ENCODE measurements at places on chromosomes 12 and 14.

DNA sequence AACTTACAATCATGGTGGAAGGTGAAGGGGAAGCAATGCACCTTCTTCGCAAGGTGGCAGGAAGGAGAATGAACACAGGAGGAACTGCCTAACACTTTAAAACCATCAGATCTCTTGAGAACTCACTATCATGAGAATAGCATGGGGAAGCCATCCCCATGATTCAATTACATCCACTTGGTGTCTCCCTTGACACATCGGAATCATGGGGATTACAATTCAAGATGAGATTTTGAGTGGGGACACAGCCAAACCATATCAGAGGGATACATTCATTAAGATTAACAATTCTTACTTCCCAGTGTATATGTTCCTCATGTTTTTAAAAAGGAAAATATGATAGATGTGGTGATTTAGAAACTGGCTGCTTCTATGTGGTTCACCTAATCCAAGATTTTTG, 117.9 kb downstream of the PDE3A start:
- DNase-seq, result no peak

- no peak for DNase-seq
These were observed 61.7 kb upstream of the PTHLH start for GRCh38 chr12:28034271-28034670.

DNA sequence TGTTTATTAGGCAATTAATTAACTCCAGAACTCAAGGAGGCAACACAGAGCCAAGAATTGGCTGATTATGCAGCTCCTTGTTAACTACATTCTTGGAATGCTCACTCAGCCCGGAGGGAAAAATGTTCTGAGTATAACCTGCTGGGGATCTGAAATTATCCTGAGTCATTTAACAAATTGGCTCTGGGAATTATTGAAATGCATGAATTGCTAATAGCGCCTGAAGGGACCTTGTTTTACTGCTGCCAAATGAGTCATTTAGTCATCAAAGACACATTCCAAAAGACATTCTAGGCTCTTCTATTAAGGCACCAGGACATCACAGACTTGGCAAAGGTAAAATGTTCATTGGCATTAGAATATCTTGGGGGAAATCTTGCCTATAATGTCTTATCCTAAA, 13.0 kb downstream of the TMEM52B start:
- DNase-seq, result no peak

DNA sequence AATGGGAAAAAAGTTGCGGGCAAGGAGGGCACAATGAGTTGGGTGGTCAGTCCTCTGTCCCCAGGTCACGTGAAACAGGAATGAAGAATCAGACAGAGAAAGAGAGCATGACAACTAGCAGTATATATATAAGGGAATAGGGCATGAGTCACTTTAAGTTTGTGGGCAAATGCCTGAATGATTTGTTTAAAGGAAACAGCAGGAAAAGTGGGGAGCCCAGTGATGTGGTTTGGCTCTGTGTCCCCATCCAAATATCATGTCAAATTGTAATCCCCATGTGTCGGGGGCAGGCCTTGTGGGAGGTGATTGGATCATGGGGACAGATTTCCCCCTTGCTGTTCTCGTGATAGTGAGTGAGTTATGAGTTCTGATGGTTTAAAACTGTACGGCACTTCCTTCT, 195.3 kb upstream of the IGF1 start:
- DNase-seq, result peak; percentile 7

- no peak for DNase-seq
These were observed 747 bp downstream of the IRF2BPL start for GRCh38 chr14:77027538-77028383.

DNA sequence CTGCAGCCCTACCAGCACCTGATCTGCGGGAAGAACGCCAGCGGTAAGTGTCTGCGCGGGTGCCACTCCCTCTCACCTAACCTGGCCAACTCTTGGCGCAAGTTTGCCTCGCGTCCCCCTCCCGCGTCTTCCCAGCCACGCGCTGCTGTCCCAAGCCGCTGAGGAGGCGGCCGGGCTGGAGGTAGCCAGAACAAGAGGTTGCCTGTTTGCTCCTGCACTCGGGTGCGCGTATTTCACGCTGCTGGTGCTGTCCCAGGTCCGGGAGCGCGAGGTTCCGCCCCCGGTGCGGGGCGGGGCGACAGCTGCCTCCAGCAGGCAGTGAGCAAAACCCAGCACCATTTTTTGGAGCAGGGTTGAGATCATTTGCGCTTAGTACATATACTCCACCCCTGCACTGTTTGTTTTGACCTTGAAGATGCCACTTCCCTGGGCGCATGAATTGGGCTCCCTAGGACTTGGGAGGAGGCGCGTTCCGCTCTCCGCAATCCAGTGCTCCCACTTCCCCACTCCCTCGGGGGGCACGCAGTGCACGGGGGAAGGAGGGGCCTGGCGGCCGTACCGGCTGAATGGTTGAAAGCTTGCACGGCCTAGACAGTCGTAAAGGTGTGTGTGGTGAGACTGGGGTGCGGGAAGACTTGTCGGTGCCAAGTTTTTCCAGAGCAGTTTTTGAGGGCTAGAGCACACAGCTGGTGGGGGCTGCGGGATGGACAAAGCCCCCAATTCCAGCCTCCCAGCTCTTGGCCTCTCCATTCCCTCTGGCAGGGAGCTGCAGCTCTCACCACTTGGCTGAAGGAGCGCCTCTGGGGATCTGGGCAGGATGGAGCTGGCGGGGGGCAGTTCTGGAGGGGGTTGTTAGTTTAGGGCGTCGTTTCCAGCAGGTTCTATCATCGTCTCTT, 226.9 kb upstream of the CRY1 start:
- peak; percentile 83 for DNase-seq

- DNase-seq, result no peak
These were observed 49.9 kb upstream of the DYRK2 start for GRCh38 chr12:67598598-67598997.

DNA sequence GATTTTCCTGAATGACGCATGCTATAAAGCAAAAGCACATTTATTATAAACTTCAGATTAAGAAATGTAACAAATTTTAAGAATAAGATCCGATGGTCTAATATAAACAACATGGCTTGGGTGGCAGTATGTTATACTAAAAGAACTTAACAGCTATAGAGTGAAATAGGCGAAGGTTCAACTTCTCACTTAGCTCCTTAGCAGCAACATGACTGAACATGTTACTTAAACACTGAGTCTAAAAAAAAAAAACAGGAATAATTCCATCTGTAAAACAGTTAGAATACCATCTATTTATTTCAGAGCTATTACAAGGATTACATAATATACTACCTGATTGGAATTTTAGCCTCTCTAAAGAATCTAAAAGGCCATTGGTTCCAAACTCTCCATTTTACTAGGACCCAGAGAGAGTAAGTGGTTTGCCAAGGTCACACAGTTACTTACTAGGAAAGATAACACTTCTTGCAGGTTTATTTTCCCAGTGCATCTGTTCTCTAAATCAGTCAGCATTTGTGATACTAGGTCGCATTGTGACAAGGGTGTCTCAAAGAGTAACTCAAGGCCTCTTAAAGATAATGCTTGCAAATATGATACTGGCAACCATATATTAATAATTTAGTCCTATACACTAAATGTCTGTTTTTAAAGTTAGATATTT, 14.8 kb downstream of the OSBPL8 start:
- no peak for DNase-seq

- DNase-seq, result no peak
These were observed 78.1 kb upstream of the GPR68 start for GRCh38 chr14:91322623-91323022.

DNA sequence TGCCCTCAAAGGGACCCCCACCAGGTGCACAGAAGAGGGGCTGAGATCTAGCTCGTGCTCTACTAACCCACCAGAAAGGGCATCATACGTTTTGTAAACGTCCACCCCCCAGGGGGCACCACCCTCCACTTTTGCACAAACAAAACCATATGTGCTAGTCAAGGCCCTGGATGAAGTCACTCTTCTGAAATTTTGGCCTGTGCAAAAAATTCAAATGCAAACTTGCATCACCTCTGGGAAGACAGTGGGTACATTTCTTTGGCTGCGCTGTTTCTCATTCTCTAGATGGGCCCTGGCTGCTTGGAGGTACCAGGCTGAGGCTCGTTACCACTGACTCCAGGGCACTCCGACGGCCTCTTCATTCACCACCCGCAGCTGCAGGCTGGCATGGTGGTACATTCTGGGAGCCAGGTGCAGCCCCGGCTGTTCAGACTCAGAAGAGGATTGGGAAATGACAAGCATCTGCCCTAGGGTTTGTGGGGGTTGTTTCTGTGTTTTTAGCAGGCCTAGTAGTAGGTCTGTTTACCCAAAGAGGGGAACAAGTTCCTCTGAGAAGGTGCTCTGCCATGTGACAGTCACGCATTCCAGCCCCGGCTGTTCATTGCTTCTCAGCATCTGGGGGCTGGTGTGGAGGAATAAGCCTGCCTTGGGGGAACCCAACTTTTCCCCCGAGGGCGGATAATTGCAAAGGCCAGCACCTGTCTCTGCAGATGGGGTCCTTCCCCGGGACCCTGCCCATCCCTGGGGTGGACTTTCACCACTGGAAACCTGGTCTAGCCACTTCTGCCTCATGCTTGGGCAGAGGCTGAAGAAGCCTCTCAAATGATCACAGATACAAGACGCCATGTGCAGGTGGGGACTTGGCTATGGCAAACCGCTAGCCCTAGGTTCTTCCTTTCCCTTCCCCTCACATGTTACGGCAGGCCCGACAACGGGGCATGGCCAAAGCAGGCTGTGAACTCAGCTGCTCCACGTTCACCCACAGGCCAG, 147.6 kb downstream of the DPF3 start:
- DNase-seq, result peak; percentile 65

DNA sequence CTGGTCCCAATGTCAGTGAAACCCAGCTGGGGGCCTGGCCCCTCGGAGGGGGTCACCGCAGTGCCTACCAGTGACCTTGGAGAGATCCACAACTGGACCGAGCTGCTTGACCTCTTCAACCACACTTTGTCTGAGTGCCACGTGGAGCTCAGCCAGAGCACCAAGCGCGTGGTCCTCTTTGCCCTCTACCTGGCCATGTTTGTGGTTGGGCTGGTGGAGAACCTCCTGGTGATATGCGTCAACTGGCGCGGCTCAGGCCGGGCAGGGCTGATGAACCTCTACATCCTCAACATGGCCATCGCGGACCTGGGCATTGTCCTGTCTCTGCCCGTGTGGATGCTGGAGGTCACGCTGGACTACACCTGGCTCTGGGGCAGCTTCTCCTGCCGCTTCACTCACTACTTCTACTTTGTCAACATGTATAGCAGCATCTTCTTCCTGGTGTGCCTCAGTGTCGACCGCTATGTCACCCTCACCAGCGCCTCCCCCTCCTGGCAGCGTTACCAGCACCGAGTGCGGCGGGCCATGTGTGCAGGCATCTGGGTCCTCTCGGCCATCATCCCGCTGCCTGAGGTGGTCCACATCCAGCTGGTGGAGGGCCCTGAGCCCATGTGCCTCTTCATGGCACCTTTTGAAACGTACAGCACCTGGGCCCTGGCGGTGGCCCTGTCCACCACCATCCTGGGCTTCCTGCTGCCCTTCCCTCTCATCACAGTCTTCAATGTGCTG, 11.0 kb downstream of the ZBTB39 start:
- DNase-seq, result no peak

GRCh38 chr12:119699199-119699760, 31.3 kb downstream of the PRKAB1 start:
- no peak for DNase-seq

- no peak for DNase-seq
These were observed 150.2 kb downstream of the TMEM132D start for GRCh38 chr12:129753586-129753985.

GRCh38 chr12:122348505-122348904, 74.0 kb downstream of the CLIP1 start:
- DNase-seq, result no peak

DNA sequence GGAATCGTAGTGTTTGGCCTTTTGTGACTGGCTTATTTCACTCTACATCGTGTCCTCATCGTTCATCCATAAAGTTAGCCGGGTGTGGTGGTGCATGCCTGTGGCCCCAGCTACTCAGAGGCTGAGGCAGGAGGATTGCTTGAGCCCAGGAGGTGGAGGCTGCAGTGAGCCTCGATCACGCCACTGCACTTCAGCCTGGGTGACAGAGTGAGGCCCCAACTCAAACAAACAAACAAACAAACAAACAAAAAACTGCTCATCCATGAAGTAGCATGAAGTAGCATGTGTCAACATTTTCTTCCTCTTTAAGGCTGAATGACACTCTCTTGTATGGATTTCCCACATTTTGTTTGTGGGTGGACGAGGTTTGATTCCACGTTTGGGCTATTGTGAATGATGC, 44.0 kb upstream of the MEG3 start:
- DNase-seq, result no peak

GRCh38 chr12:15800278-15800677, 11.1 kb upstream of the EPS8 start:
- no peak for DNase-seq

GRCh38 chr14:39107591-39107996, 4.6 kb upstream of the SEC23A start:
- DNase-seq, result no peak

DNA sequence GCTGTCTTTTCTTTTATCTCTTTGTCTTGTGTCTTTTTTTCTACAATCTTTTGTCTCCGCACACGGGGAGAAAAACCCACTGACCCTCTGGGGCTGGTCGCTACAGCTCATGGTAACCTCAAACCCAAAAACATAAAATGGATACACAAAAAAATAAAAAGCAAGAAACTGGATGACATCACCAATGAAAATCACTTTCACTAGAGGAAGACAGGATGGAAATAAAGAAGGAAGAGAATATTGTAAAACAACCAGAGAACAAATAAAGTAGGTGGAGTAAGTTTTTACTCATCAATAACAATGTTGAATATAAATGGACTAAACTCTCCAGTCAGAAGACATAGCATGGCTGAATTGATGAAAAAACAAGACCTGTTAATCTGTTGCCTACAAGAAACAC, 17.6 kb downstream of the MIPOL1 start:
- DNase-seq, result no peak

DNA sequence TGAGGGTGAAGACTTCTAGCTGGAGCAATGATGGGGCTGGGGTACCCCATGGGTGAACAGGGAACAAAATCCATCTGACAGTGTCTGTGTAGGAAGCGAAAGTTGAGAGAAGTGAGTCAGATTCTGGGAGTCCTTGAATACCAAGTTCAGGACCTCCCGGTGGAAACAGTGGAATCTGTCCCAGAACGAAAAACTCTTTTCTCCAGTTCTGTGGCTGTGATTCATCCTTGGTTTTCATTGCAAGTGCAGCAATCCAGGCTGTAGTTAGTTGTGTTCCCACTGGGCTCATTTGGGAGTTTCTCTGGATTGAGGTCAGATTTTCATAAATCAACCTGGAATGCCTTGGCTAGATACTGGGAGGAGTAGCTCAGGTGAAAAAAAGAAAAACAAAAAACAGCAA, 120.7 kb downstream of the C12orf75 start:
- peak; percentile 42 for DNase-seq

DNA sequence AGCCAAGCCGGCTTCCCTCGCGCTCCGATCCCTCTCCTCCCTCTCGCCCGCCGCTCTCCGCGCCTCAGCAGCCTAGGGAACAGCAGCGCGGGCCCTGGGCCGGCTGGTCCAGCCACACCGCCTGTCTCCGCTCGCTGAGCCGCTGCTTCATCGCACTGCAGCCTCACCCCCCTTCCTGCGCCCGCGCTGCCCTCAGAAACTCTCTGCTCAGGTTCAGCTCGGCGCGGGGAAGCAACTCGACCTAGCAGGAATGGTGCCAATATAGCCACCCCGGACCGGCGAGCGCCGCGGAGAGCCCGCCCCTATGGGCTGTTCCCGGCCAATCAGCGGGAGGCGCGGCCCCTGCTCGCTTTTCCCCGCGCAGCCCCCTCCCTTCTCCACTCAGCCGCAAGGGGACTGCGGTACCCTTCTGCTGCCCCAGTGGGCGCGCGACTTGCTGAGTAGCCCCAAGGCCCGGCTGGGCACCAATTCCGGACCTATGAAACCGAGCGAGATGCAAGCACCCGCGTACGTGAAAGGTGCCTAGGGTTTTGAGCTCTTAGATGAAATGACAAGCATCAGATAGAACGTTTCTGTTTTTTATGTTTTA, at the start of gene ADAMTS20:
Gene ADAMTS20, minus strand, starts transcription at position 233 of the 589 bp plus-strand sequence. CDS start 282 bp downstream, outside the sequence.
- DNase-seq, result no peak

GRCh38 chr14:97960436-97960835, 1163.3 kb downstream of the VRK1 start:
- no peak for DNase-seq

Measured in H54 (cell line).